ENCODE measurements at places on chromosomes 7 and 10.

- DNase-seq, result no peak
These were observed 6.3 kb downstream of the SMURF1 start for GRCh38 chr7:99137411-99138180.

GRCh38 chr10:3631701-3632330, 153.2 kb downstream of the KLF6 start:
- no peak for DNase-seq

- DNase-seq, result no peak
These were observed 13.7 kb downstream of the INPP5A start for GRCh38 chr10:132551093-132551807.

GRCh38 chr7:113033959-113034358, 52.7 kb downstream of the GPR85 start:
- no peak for DNase-seq
